CD4-positive, alpha-beta T cell treated with Interleukin-17A for 4 hours (primary cell): ENCODE measurements at places on chromosomes 6 and 20.
A peak's percentile ranks its signal among the peaks of the same experiment; 100 is the strongest.

GRCh38 chr20:23309781-23310180 is 40.8 kb upstream of the NXT1 start:
- DNase-seq = no peak

DNA sequence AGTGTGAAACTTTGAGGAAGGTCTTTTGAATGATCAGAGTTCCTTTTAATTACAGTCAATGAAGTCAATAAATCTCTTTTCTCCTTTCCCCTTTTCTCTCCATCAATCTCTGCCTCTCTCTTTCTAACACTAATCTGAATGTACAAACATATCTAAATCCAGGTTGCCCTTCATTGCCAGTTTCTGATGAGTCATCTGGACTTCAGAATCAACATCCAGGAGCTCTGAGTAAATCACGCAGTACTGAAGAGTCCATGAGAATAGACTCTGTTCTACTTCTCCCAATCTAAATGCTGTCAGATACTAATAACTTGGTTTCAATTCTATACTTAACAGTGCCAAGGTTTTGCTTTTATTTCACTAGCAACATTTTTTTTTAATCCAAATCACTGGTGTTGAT is 238.7 kb upstream of the THEMIS start:
- no peak for DNase-seq

GRCh38 chr6:143647732-143648131 is 30.0 kb upstream of the PHACTR2 start:
- no peak for DNase-seq

DNA sequence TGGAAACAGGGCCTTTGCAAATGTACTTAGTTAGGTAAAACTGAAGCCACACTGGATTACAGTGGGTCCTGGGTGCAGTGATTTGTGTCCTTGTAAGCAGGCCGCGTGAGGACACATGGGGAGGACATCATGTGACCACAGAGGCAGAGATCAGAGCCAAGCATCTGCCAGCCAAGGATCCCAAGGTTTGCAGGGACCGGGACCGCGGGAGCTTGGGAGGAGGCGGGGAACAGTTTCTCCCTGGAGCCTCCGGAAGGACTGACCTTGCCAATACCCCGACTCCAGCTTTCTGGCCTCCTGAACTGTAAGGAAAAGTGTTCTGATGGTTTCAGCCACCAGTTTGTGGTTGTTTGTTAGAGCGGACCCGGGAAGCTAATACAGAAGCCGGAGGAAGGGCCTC is 500.9 kb downstream of the PREX1 start:
- no peak for DNase-seq

GRCh38 chr6:149935246-149935645 is 6.6 kb upstream of the ULBP2 start:
- no peak for DNase-seq

DNA sequence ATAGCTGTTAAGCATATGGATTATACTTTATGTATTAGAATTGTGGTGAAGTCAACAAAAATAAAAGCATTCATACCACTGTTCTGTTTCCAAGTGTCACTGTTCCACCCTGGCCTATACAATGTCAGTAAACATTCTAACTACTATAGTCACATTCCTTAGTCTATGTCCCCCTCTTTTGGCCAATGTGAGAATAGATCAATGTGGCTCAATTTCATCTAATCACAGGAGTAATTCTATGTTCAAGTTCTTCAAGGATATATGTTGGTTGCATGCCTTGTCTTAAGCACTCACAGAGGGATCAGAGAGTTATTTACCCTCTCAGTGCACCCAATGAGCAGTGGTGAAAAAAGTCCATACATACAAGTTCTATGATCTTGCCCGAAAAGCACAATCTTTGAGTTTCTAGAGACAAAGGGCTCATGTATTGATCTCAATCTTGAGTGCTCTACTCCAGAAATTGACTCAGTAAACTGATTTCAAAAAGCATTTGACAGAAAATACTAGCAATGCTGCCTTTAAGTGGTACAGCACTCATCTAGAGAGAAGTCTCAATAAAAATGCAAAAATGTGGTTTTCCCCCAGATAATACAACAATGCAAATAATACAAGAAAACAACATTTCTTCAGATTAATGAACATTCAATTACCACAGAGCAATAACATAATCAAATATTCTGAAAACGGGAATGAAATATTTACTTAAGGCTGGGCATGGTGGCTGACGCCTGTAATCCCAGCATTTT is 16.5 kb downstream of the SMLR1 start:
- DNase-seq = peak; percentile 10

DNA sequence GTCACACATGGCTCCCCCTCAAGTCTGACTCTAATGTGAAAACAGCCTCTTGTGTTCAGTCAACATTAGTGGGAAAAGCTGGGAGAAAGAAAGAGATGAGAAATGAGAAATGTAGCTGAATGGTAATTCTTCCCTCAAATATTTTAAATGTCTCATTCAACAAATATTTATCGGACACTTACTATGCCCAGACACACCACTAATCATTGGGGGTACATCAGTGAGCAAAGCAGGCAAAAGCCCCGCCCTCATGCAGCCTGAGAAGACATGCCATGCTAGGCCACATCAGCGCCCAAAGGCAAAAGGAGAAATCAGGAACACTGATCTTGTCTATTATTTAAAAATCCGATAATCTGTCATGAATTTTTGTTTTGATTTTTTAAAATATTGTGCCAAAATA is 89.9 kb upstream of the ASF1A start:
- no peak for DNase-seq

- no peak for DNase-seq
Measured at GRCh38 chr6:170368544-170368943, 62.0 kb downstream of the FAM120B start.

DNA sequence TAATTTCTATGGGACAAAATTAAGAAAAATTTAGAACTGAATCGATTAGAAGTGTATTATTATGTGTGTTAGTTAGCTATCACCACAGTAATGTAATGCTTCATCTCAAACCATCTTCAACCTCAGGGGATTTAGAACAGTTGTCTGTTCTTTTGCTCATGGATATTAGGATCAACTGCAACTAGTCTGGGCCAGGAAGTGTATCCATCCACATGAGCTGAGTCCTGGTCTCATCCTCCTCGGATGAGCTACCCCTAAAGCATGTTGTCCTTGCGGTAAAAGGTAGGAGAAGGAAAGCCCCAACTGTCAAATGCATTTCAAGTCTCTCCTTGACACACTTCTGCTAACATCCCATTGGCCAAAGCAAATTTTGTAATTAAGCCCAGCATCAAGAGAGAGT is 537.7 kb downstream of the KIF16B start:
- DNase-seq = no peak

DNA sequence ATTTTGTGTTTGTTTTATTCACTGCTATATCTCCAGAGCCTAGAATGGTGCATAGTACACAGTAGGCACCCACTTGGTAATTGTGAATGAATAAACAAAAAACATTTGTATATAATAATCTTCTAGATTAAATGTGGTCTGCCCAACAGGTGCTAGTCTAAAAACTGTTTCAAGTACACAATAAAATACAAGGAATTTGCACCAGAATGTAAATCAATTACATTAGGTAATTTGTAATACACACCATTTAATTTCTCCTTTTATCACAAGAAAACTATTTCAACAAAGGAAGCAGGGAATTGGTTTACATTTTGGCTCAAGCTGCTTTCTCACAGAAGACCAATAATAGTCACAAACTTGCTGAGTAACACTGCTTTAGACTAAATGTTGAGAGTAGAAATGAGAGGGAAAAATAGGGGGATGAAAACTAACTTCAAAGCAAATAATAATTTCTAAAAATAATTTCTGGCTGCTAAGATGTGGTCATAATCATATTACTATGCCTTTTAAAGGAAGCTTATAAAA is 22.1 kb downstream of the RUNX2 start:
- DNase-seq = no peak

GRCh38 chr20:63101781-63102720 is 95.3 kb upstream of the BHLHE23 start:
- peak; percentile 69 for DNase-seq

DNA sequence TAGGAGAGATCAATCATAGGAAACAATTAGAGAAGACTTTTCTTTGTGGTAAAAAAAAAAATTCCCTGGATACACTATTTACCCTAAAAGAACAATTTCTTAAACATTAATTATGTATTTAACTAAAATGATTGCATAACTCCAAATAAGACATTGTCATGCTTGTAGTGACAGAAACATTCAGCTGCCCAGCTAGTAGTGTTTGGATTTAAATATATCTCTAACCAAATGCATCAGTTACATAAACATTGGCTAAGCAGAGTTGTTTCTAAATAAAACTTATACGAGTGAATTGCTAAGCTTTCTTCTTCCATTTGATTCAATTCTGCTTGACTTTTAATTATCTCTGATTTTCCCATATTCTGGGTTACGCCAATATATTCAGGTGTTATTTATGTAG is 23.7 kb downstream of the MLIP start:
- no peak for DNase-seq

GRCh38 chr6:159602431-159603041 is 90.5 kb downstream of the SOD2 start:
- no peak for DNase-seq

DNA sequence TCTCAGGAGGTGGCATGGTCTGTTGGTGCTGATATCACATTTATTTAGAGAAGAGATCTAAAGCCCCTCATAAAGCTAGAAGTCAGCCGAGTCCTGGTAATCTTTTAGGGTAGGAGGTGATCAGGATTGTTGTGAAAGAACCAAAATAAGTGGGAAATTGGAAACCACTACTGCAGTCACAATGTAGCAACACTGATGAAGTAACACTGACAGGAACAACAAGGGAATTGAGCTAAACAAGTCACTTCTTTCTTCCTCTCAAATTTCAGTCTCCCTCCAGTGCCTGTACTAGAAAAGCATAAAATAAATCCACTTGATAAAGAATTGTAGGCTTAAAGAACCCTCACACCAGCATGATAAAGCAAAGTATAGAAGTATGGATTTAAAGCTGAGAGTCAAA is 1509.0 kb downstream of the GRIK2 start:
- DNase-seq = no peak

DNA sequence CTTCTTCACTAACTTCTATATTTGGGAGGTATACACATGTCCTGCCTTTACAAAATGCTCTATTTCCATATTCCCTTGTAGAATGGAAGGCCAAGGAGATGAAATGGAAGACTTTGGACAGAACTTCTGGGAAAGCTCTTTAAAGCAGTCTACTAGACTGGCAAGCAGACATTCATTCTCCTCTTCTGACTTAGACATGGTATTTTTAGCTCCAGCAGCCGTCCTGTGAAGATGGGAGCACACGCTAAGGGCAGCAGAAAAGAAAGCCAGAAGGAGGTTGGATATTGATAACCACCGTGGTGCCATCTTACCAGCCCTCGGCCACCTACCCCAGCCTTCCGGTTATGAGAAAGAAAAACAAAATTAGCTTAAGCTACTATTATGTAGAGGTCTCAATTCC is 70.1 kb upstream of the E2F3 start:
- no peak for DNase-seq

GRCh38 chr6:151065027-151065815 is 174.5 kb upstream of the AKAP12 start:
- DNase-seq = no peak

GRCh38 chr6:127457456-127458064 is 1.6 kb downstream of the KIAA0408 start:
- DNase-seq = no peak

DNA sequence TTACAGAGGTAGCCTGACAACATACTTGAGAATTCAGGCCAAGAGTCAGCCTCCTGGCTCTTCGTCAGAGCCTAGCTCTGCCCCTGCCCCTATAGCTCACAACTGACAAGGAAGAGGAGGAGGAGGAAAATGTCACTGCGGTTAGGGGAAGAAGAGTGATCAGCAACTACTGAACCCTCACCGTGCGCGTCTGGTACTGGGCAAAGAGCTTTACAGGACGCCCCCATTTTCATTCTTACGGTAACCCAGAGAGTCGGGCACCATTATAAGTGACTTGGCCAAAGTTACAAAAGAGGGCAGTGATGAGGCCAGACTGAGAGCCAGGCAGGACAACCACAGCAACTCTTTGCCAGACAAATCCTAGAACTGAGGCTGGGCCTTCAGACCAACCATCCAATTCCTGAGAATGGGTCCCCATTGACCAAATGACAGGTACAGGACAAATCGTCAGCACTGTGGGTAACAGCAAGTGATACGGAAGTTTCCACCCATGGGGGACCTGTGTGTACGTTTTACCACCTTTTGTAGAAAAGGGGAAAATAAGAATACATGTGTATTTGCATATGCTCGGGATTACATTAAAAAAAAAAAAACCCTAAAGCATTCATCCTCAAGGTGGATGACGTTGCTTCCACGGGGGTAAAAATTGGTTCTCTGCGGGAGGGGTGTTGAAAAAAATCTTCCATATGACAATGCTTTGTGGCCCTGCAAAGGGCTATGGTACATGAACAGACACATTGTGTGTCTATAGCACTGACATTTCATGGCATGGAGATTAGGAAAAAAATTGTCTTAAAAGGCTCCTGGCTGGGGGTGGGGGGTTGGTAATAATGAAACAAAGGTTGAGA is 118.0 kb downstream of the NFATC2 start:
- peak; percentile 43 for DNase-seq

- no peak for DNase-seq
Measured at GRCh38 chr6:27168586-27169443, 78.7 kb upstream of the PRSS16 start.

DNA sequence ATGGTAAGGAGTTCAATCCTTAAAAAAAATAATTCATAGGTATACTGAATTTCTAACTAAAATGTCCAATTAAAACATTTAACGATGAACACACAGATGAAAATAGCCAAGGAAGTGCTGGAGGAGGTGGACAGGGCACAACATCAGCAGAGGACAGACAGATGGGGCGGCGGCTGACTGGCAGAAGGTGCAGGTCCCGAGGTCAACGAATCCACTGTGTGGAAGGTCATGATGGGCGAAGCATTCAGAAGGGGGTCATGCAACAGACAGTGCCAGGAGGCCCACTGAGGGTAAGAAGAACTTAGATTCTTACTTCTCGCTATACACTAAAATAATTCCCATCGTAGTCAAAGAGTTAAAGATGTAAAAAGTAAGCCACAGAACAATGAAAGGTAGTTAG is 34.2 kb upstream of the FRMD1 start:
- DNase-seq = no peak

GRCh38 chr6:142695016-142695415 is 250.0 kb downstream of the HIVEP2 start:
- DNase-seq = no peak

DNA sequence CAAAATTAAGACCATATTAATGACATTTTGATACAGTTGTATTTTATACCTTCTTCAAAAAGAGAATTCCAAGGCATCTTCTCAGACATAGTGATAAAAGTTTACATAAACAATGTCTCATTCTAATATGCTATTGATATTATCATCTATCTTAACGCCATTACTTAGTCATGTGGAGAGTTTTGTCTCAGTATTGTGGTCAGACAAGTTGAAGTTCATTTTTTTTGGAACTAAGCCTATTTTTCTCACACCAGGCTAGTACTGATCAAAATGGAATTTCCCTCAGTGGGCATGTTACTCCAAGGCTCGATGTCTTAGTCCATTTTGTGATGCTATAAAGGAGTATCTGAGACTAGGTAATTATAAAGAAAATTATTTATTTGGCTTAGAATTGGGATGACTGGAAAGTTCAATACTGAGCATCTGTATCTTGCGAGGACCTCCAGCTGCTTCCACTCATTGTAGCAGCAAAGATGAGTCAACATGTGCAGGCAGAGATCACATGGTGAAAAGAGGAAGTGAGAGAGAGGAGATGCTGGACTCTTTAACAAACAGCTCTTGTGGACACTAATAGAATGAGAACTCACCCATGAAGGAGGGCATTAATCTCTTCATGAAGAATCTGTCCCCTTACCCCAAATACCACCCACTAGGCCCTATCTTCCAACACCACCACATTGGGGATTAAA is 825.5 kb upstream of the MANEA start:
- DNase-seq = no peak
